ENCODE measurements at places on chromosomes 11 and 22.

DNA sequence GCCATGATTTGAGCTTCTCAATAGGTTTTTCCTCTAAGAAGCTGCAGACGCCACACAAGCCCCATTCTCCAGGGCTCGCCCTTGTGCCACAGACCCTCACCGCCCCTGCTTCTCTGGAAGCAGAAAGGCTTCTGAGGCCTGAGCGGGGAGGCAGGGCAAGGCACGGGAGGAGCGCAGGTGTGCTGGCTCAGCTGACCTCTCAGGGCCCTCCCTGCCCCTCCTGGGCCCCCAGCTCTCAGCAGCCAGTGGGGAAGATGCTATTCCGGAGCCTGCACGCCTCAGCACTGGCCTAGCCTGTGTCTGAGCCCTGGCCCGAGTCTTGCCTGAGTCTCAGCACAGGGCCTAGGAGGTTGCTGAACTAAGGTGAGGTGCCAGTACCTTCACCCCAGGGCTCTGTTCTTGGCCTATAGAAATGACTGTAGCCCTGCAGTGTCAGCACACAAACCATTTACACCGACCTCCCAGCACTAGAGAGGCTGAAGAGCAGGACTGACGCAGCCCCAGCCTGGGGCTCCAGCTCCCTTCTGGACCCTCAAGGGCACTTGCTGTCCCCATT lies 47.1 kb upstream of the LMO1 start:
- no peak for DNase-seq

GRCh38 chr11:131544591-131544990 lies 174.2 kb downstream of the NTM start:
- no peak for DNase-seq

DNA sequence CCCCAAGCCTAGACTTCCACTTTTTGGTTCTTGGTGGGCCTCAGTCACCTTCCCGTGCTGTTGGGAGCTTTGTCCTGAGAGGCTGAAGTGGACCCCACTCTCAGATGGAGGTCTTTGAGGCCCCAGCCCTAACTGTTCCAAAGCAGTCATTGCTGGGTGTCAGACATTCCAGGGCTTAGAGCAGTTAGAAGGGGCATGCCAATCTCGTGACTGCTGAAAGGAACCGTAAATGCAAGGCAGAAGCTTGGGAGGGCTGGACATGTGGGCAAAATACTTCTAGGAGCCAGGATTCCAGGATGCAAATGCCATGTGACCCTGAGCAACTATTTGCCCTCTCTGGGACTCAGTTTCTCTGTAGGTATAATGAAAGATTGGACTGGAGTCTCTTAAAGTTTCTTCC lies 118.8 kb upstream of the CRYBB3 start:
- no peak for DNase-seq

- peak; percentile 67 for DNase-seq
Observed at GRCh38 chr11:65500387-65501185, 1.7 kb downstream of the MALAT1 start.

DNA sequence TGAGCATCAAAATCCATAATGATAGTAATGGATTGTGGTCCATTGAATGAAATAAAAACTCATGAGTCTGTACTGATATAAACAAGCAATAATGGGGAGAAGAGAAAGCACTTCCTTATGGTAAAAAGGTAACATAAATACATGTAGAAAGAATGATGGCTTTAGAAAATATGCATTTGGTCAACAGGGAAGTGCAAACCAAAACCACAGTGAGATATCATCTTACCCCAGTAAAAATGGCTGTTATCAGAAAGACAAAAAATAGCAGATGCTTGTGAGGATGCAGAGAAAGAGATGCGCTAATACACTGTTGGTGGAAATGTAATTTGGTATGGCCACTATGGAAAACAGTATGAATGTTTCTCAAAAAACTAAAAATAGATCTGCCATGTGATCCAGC lies 6.9 kb upstream of the MMP20 start:
- no peak for DNase-seq

DNA sequence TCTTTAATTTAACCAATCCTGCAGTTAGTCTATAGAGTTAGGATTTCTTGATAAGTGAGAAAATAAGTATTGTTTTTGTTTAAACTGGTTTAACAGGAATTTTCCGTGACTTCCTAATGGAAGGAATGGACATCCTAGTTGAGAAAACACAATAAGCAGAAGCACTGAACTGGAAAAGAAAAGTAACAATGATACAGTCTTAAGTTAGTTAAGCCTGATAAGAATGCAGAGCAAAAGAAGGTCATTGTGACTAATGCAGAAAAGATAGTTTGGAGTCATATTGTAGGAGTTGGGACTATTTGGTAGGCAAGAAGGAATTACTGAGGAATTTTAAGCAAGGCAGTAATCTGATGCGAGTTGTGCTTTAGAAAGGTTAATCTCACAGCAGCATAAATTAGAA lies 11.7 kb downstream of the RNF141 start:
- DNase-seq: no peak

- no peak for DNase-seq
Observed at GRCh38 chr11:103608566-103608965, 427.9 kb upstream of the DDI1 start.

GRCh38 chr11:119324189-119324588 lies 7.3 kb upstream of the MCAM start:
- no peak for DNase-seq

- DNase-seq: peak; percentile 81
Observed at GRCh38 chr11:119363851-119364590, 17.5 kb downstream of the USP2 start.

DNA sequence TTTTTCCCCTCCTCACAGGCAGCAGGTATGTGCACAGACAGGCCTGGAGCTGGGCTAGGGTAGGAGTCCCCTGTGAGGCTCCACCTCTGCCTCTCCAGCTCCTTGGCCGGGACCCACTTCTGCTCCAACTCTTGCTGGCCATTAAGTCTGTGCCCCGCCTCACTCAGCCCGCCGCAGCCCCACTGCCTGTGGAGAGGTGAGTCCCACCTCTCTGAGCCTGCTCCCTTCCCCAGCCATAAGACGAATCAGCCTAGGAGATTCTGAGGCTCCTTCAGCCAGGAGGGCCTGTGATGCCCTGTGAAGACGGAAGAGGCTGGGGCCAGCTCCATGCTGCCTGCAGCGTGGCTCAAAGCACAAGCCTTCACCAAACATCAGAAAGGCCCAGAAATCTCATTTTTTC lies 23.0 kb downstream of the TSKU start:
- no peak for DNase-seq

- DNase-seq: no peak
Observed at GRCh38 chr11:112769170-112769569, 192.1 kb upstream of the NCAM1 start.

DNA sequence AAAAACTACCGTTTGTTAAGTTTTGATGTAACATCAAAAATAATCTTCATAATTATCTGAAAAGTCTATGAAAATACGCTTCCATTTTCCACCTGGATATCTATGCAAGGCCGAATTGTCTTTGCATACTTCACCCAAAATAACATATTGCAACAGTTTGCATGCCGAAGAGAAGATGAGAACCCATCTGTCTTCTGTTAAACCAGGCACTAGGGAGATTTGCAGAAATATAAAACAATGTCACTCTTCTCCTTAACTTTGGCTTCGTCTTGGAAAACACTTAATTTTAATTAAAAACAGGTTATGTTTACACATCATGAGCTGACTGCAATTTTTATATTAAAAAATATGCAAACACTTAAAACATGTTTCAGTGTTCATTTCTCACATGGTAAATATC lies 1325.8 kb downstream of the TBC1D22A start:
- DNase-seq: no peak

GRCh38 chr22:26527574-26528465 lies 15.5 kb upstream of the TFIP11 start:
- no peak for DNase-seq

DNA sequence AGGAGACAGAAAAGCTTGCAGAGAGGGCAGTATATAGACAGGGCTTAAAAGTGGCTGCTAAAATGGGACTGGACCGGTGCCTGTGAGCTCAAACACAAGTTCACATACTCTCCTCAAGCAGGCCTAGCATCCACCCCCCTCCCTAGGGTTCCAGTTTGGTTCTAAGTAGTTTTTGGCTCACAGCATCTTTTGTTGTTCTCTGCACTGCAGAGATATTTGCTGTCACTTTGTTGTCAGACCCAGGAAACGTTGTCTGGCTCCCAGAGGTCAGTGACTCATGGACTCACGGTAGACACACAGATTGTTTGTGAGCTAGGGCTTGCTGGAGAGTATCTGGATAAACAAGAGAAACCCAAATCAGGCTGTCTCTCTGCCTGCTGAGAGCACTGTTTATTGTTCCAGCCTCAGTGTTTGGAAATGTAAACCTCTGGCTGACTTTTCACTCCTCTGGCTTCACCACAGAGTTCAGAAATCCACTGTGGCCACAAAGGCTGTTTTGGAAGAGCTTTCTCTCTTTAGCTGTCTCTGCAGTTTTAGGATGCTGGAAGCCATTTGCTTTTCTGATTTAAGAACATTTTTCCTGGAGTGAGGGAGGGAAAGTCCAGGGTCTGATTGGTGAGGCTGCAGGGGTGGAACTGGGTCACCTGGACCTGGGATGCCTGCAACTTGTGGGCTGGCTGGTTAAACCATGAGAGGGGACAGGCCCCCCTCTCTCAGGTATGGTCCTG lies 303.7 kb upstream of the PLET1 start:
- peak; percentile 7 for DNase-seq

- DNase-seq: no peak
Observed at GRCh38 chr11:117932426-117932825, 3.2 kb upstream of the TMPRSS13 start.

- peak; percentile 89 for DNase-seq
Observed at GRCh38 chr22:42913874-42914510, 56.9 kb upstream of the ARFGAP3 start.

DNA sequence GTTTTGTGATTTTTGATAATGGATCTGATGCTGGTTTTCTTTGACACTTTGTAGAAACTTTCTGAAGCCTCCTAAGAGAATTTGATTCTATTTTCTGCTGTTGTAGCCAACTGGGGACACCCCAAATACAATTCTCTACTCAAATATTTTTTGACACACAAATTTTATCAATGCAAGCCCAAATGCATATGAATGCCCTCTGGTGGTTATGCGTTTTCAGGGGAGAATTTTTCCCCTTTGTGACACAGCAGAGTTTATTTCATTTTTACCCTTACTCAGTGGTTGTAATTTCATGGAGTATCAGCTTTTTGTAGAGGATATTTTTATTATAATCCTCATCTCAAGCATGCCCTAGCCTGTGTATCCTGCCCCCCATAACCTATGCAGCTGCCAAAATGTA lies 44.7 kb upstream of the MTMR2 start:
- DNase-seq: peak; percentile 4

- DNase-seq: no peak
Observed at GRCh38 chr11:84543367-84544159, 1083.6 kb downstream of the DLG2 start.

- no peak for DNase-seq
Observed at GRCh38 chr22:43885786-43886185, 6.0 kb downstream of the PNPLA5 start.

DNA sequence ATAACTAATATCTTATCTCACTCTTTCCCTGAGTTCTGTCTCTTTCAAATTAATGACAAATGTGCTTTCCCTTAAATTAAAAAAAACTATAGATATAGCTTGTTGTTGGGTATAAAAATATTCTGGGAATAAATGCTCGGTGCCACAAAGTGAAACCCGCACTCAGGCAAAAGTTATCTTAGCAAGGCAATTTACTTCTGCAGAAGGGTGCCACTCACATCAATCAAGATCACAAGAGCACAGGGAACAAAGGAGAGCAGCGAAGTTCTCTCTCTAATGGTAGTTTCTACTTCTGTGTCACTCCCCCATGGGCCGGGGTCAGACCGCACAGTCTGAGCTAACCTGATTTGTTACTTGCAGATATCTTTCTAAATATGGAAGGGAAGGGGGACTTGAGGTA lies 4.7 kb upstream of the OR52N2 start:
- no peak for DNase-seq

GRCh38 chr22:47040486-47041270 lies 278.2 kb downstream of the TBC1D22A start:
- no peak for DNase-seq

GRCh38 chr11:62896049-62896448 lies 15.4 kb downstream of the SLC3A2 start:
- DNase-seq: no peak

- DNase-seq: no peak
Observed at GRCh38 chr11:130456286-130456685, 7.8 kb downstream of the ADAMTS15 start.

DNA sequence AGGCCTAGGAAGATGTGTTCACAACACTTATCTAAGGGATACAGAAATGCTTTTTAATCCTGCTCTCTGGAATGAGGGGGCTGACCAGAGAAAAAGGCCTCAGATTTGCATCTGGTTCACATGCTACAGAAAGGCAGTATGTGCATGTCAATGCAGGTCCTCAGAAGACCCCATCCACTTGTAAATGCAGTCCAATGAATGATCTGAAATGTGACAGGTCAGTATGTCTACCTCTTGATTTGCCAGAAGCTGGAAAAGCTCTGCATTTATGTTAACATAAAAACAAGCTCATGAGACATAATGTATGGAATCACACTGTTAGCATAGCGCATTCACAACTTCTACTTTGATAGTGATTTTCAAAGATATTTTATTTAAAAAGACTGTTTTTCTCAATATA lies 367.4 kb upstream of the CHORDC1 start:
- no peak for DNase-seq

- peak; percentile 87 for DNase-seq
Observed at GRCh38 chr11:69905611-69906452, 86.6 kb upstream of the FGF3 start.

GRCh38 chr11:104028476-104029263 lies 7.8 kb upstream of the DDI1 start:
- peak; percentile 15 for DNase-seq

GRCh38 chr22:28171115-28171514 lies 252.1 kb upstream of the PITPNB start:
- DNase-seq: no peak
